Lung (tissue), 17 donors: ENCODE measurements at places on chromosomes 11 and 22. TPM values are rescaled to one million over a fixed set of nuclear protein-coding genes. Genes with fewer than 3 reads are reported as not detected.
A peak's percentile ranks its signal among the peaks of the same experiment; 100 is the strongest.

Gene KBTBD4
- total RNA-seq, result 17.1 TPM

Gene OR51B5
- 4.2 TPM for total RNA-seq

Gene INS
- total RNA-seq, result not detected

Gene BRMS1
- 38.0 TPM for total RNA-seq

GRCh38 chr11:107999759-108000455, 8.8 kb upstream of the CUL5 start:
- DNase-seq, result peak; percentile 23

GRCh38 chr22:18114495-18114894, 3.9 kb downstream of the TUBA8 start:
- DNase-seq, result no peak

DNA sequence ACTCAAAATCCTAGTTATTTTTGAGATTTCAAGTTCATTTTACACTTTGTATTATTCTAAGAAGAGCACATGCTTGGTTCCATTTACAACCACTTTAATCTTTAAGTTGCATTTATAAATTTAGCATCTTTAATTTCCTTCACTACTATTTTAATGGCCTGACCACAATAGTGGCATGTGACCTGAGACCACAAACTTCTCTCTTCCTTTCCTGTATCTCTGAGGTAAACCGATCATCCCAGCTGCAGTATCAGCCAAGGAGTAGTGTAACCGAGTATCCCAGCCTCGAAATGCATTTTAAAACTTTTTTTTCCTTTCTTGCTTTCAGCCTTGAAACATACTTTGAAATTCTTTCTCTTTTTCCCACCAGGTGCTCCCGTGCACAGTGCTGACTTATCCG, 28.7 kb upstream of the CBX6 start:
- DNase-seq, result no peak

DNA sequence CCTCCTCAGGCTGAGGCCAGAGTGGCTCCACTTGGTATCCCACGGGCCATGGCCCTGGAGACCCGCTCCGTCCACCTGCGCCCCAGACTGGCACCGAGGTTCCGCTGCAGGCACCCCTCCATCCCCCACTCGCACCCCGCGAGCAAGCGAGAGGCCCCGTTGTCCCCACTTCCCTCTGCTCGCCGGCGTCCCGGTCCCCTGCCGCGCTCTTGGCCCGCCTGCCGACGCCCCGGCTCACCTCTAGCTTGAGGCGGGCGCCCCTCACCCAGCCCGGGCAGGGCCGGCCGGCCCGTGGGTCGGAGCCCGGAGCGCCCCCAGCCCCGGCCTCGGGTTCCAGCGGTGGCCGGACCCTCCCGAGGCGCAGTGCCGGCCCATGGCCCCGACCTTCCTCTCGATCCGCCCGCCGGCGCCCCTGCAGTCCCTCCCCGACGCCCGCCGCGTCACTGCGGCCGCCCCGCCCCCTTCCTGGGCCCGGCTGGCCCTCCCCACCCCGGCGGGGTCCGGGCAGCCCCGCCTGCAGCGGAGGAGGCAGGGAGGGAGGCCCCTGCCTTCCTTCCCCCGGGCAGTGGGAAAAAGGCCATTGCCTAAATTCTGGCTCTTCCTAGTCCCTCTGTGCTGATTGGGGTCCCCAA, at the start of gene PITPNM1:
PITPNM1 (minus strand) TSS at position 414 of the 632 bp plus-strand sequence. CDS start 1,183 bp downstream, outside the sequence.
- peak; percentile 77 for DNase-seq

GRCh38 chr11:9601876-9602199, 28.4 kb downstream of the WEE1 start:
- no peak for DNase-seq
